ENCODE measurements at places on chromosomes 5 and 9.
A peak's percentile ranks its signal among the peaks of the same experiment; 100 is the strongest.

DNA sequence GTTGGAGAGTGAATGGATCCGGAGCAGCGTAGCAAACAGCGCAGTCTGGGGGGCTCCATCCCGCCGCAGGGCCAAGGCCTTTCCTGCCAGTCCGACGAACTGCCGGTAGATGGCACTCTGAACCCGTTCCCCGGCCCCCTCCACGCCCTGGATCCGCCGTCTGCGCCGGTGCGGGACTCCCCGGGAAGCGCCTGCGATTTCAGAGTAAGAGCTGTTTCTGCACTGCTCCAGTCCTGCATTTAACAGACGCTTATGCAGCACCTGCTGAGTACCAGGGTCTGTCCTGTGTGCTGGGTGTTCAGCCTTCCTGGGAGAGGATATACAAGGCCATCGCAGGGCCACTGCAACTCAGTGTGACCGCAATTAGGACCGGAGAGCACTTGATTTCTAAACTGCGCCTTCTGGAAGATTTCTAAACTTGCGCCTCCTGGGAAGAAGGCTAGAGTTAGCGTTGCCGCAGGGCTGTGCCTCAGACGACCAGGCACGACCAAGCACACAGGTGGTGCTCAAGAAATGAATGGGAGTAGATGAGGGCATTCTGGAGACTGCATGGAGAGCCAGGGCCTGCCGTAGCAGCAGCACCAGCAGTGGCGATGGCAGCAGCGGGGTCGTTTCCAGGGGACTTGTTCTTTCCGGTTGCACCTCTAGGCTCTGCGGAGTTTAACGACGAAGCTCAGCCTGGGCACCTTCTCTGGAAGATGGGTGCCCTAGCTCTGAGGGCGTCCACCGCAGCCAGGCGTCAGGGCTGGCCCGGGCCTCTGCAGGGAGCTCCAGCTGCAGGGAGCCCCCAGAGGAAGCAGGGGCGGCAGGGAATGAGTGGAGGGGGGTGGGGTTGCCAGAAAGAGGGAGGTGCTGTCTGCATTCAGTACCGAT lies 14.3 kb upstream of the TIFAB start:
- DNase-seq: peak; percentile 96

GRCh38 chr9:137417161-137418021 lies 5.6 kb downstream of the EXD3 start:
- no peak for DNase-seq

DNA sequence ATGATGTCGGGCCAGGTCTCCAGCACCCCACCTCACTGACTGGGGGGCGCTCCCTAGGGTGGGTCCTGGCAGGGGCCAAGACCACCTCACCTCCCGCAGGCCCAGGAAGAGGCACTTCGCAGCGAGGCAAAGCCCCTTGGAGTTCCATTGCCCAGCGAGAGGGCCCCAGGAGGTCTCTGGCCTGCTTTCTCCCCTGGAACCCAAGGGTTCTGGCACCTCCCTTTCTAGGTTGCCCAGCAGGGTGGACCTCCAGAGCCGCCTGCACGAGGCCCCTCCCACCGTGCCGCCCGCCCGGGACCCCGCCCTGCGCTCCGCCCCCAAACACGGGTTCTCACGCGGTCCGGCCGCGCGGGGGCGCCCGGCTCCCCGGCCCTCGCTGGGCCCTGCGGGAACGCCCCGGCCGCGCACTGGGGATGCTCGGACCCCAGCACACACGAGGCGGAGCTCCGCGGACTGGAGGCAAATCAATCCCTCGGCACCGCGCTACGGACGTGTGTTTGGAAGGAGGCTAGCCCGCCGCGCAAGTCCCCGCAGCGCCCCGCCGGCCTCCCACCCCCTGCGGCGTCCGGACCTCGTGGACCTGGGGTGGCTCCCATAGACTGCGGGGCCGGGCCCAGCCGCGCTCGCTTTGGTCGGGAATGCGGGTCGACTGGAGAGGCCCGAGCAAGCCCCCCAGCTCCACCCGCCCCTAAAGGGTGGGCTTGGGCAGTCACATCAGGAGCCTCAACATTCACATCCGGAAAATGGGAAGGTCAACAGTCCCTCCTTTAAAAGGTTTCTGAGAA lies 99.5 kb upstream of the LMX1B start:
- peak; percentile 99 for DNase-seq

- no peak for DNase-seq
These were observed 131.7 kb downstream of the DENND1A start for GRCh38 chr9:123798195-123798594.

GRCh38 chr5:87649455-87649854 lies 236.7 kb upstream of the CCNH start:
- no peak for DNase-seq

DNA sequence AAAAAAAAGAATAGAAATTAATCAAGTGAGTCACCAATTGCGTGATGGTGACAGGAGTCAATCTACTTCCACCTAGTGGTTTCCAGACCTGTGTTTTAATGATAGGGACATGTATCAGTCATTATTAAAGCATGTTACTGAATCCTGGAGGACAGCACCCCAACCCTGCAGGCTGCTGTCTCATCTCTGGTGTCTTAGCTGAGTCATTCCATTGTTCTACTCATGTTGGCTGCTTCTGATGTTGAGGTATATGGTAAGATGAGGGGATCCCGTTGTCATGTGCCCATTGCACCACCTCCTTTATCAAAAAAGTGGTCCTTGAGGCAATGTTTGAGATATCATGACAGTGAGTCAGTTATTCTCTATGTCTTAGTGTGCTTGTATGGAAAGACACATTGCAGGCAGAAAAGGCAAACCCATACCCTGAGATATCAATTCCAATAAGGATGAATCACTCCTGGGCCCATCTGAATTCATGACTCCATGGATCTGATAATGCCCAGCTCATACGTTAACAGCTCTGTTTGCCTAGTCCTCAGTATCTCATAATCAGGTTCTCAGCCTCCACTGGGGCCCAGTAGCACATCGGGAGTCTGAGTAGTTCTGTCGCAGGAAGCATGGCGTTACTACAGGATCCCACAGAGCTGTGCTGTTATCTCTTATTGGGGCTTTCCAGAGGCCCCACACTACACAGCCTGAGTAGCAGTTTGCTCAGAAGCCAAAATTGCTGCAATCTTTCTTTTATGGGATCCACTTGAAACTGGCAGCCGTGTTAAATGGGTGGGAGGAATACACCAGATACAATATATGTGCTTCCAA lies 31.2 kb downstream of the HMGCS1 start:
- no peak for DNase-seq

GRCh38 chr9:113289091-113289490 lies 13.6 kb downstream of the PRPF4 start:
- DNase-seq: no peak

DNA sequence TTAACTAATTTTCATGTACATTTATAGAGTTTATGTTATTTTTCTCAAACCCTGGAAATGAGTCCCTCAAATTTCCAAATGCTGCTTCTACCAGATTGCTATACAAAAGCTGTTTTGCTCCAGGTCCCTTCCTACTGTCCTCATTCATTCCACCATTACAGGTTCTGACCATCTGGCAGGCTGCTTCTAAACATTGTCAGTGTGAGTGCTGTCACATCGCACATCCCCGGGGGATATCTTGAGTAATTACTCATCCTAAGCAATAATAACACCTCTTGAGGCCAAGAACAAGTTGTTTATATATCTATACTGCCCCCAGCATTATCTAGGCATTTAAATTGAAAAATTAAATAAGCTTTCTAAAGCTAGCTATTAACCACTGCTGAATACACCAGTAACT lies 1675.3 kb upstream of the CDH6 start:
- DNase-seq: no peak
